ENCODE measurements at places on chromosomes 6 and 20.

- DNase-seq: no peak
Observed at GRCh38 chr6:5562277-5562676, 301.0 kb downstream of the FARS2 start.

DNA sequence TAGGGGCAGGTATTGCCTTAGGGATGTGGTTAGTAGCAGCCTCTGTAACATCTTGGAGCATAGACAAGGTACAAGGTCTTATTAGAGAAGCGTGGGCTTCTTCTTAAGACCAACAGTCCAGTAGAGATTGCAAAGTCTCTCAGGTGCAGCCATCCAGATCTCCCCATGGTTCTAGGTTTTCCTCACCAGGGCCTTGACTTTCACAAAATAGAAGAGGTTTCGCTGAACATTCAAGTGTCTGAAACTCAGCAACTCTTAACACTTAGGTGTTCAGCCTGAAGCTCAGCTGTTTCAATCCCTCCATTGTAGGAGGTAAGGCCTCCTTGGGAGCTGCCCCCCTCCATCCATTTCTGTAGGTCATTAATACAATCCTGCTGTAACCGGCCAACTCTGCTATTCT is 44.4 kb downstream of the GOPC start:
- DNase-seq: no peak

DNA sequence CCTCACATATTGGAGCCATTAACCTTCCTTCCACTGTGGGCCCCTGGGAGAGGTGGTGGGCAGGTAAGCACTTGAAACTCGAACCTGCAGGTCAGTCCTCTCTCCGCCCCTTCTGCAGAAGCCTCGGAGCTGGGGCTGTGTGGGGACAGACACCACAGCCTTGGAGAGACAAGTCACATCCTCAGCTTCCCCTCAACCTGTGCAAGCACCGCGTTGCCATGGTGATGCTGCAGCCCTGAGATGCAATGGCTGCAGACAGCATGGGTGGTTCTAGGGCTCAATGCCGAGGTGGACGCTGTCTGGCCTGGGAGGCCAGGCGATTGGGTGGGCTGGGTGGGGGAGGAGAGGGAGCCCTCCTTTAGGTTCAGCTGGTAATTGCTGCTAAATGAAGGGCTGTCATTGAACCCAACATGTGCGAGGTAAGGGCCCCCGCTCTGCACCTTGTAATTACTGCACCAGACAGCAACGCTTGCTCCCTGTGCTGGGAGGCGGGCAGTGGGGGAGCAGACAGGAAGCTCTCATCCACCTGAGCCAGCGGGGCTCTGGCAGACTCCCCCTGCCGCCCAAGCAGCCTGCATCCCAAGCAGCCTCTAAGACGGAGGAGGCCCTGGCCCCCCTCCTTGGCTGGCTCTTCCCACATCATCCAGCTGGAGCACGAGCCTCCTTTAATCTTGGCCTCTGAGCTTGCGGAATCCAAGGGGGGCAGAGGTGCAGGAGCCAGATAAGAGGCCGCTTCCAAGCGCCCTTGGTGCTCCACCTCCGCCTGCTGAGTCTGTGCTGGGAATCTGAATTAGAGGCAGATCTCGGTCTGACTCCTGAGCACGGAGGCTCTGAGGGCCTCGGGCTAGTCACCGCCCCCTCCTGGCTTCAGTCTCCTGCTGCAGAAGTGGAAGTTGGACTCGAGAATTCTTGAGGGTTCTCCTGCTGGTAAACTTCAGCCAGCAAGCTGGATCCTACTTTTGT is 39.8 kb upstream of the CDH22 start:
- no peak for DNase-seq

GRCh38 chr20:40536808-40537207 is 152.2 kb downstream of the MAFB start:
- DNase-seq: no peak

DNA sequence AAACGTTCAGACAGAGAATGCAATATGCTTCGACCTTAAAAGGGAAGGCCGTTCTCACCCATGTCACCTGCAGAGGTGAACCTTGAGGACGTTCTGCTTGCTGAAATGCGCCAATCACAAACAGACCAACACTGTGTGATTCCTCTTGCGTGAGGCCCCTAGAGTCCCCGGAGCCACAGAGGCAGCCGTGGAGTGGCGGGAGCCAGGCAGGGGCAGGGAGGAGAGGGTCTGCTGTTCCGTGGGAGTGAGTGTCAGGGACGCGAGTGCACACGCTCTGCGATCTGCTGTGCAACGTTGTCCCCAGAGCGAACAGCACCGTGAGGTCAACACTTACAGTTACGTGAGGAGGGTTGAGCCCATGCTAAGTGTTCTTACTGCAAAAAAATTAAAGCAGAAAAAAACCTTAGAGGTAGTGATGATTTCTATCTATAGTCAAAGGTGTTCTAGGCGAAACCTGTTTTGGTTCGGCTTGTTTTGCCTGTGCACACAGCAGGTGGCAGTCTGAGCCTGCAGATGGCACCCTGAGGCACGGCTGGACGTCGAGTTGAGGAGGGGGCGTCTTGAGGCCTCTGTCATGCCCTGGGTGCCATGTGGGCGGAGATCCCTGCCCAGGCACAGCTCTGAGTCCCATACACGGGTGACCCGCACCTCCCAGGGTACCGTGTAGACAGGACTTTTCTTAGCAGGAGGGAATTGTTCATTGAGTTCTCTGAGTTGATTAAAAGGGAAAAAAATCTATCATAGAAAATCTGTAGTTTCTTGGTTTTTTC is 71.7 kb upstream of the FRMD1 start:
- DNase-seq: no peak

- no peak for DNase-seq
Observed at GRCh38 chr6:156821707-156822106, 44.5 kb downstream of the ARID1B start.

- DNase-seq: no peak
Observed at GRCh38 chr20:24991897-24992486, 559 bp downstream of the APMAP start.

- no peak for DNase-seq
Observed at GRCh38 chr6:25389471-25389870, 110.3 kb downstream of the CARMIL1 start.

DNA sequence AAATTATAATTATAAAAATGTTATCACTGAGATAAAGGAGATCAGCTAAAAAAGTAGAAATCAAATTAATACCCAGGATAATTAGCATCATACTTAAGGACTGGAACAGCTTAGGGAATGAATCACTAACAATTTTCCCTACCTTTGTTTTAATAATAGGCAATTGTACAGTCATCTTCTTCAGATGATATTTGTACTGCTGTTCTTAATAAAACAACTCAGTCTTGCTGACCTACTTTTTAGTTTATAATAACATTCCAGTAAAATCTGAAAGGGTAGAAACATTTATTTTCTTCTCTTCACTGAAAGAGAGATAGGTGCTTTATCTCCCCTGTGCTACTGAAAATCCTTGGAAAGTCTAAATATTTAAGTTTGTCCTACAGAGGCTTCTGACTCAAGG is 271.2 kb upstream of the THEMIS start:
- DNase-seq: no peak

- no peak for DNase-seq
Observed at GRCh38 chr6:15160812-15161211, 85.1 kb upstream of the JARID2 start.
